ENCODE measurements at places on chromosomes 6 and 20. TPM values are rescaled to one million over a fixed set of nuclear protein-coding genes. Genes with fewer than 3 reads are reported as not detected.

DNA sequence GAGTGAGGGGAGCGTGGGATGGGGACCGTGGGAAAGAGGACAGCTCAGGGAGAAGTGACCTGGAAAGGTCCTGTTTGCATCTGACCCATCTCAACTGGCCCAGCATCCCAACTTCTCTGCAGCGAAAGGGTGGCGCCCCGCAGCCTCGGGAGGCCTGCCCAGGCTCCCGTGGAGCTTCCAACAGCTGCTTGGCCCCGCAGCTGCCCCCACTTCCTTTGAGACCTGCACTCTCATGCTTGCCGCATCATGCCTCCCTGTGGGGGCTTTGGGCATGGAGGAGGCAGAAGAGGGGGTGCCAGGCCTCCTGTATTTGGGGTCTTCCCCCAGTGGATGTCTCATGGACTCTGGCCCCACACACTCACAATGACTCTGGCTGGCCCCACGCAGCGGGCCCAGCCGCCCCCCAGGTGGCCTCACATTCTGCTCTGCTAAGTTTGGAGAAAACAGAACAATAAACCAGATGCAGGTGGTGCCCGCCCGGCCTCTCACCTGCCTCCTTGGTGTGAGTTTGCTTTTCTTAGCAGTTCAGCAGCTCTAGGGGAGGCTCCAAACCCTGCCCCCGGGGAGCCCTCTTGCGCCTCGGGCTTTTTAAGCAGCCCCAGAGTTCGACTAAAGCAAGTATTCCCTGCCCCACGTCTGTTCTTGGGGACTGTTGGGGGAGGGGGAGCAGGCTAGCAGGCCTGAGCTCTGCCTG, 40.7 kb downstream of the CPXM1 start:
- no peak overlapping the region for H3K4me3 ChIP-seq
- H3K36me3 ChIP-seq = no peaks in the 10 kb centered on the region
- H3K4me1 ChIP-seq = no peaks in the 10 kb centered on the region
- H3K27me3 ChIP-seq = no peaks in the 10 kb centered on the region
- DNase-seq = no peak
- no peak overlapping the region for H3K27ac ChIP-seq

DNA sequence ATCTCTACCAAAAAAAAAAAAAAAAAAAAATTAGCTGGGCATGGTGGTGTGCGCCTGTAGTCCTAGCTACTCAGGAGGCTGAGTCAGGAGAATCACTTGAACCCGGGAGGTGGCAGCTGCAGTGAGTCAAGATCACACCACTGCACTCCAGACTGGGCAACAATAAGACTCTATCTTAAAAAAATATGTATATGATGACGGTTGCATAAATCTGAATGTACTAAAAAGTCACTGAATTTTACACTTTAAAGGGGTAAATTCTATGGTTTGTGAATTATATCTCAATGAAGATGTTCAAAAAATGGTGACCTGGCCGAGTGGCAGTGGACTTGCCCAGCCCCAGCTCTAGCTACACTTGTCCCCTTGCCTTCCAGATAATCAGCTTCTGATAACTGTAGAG, 10.4 kb upstream of the ABCC10 start:
- H3K27me3 ChIP-seq = no peaks in the 10 kb centered on the region
- no peak overlapping the region for H3K4me3 ChIP-seq
- H3K27ac ChIP-seq = no peak overlapping the region
- no peaks in the 10 kb centered on the region for H3K36me3 ChIP-seq
- DNase-seq = no peak
- no peaks in the 10 kb centered on the region for H3K4me1 ChIP-seq

PGC gene
- total RNA-seq = 1,050 TPM

NKX2-2 gene
- total RNA-seq = not detected

PRPH2 gene
- total RNA-seq = 1.2 TPM

SNRPB gene
- 83.7 TPM for total RNA-seq

FAM162B gene
- 13.2 TPM for total RNA-seq
